ENCODE measurements at places on chromosomes 5 and 9. TPM values are rescaled to one million over a fixed set of nuclear protein-coding genes. Genes with fewer than 3 reads are reported as not detected.
A peak's percentile ranks its signal among the peaks of the same experiment; 100 is the strongest.

- no peaks in the 10 kb centered on the region for H3K27me3 ChIP-seq
- H3K36me3 ChIP-seq, result no peaks in the 10 kb centered on the region
- DNase-seq, result no peak
- no peak overlapping the region for H3K4me3 ChIP-seq
- no peak overlapping the region for H3K27ac ChIP-seq
Observed at GRCh38 chr5:41445937-41446563, 64.4 kb downstream of the PLCXD3 start.

The NTRK2 gene
- total RNA-seq, result not detected

- H3K36me3 ChIP-seq, result no peaks in the 10 kb centered on the region
- DNase-seq, result no peak
- H3K4me3 ChIP-seq, result no peak overlapping the region
- H3K27ac ChIP-seq, result no peak overlapping the region
- H3K4me1 ChIP-seq, result no peaks in the 10 kb centered on the region
- no peaks in the 10 kb centered on the region for H3K27me3 ChIP-seq
Observed at GRCh38 chr9:80797831-80798688, 891.3 kb downstream of the TLE1 start.

The ESM1 gene
- not detected for total RNA-seq

DNA sequence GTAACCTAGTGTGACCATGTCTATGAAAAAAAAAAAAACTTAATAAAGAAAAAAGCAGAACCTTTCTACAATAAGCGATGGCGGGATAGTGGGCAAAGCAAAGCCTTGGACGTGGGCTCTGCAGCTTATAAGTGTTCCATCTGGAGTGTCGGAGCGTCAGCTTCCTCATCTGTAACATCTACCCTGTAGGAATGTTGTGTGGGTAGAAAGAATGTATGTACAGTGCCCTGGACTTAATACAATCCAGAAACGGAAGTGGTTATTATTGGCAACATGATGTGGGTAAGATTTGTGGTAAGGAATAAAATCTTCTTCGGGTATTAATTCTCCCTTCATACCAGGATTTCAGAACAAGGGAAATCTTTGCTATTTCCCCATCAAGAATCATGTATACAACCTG lies 66.5 kb downstream of the SEMA5A start:
- H3K27ac ChIP-seq, result no peak overlapping the region
- no peaks in the 10 kb centered on the region for H3K36me3 ChIP-seq
- H3K4me1 ChIP-seq, result peaks cover 14% of the 10 kb centered on the region
- no peak for DNase-seq
- H3K4me3 ChIP-seq, result no peak overlapping the region

GRCh38 chr5:160293901-160294561 lies 18.3 kb downstream of the CCNJL start:
- peak; percentile 83 for DNase-seq
- peaks cover 36% of the 10 kb centered on the region for H3K4me1 ChIP-seq
- no peak overlapping the region for H3K4me3 ChIP-seq
- no peaks in the 10 kb centered on the region for H3K27me3 ChIP-seq
- H3K27ac ChIP-seq, result peak overlapping the region; percentile 80

GRCh38 chr5:181194489-181195248 lies 10.3 kb downstream of the TRIM7 start:
- H3K36me3 ChIP-seq, result no peaks in the 10 kb centered on the region
- peak; percentile 60 for DNase-seq
- peak overlapping the region; percentile 43 for H3K4me3 ChIP-seq
- H3K4me1 ChIP-seq, result peaks cover 26% of the 10 kb centered on the region

DNA sequence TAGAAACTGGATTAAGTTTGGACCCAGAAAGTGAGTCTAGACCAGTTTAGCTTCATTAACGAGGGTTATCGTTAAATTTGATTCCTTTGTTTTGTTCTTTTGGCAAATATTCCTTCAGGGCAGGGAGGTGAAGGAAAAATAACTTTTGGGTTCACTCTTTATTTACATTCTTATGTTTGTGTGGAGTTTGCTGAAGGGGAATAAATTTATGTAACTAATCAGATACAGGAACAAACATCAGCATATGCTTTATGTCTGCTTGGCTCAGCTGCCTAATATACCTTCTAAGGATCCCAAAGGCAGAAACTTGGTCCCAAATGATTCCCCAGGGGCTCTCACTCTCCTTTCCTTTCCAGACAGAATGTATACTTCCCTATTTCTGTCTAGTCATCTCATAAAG lies 132.4 kb downstream of the MCTP1 start:
- no peak overlapping the region for H3K4me3 ChIP-seq
- H3K4me1 ChIP-seq, result peaks cover 20% of the 10 kb centered on the region
- no peaks in the 10 kb centered on the region for H3K36me3 ChIP-seq
- H3K27me3 ChIP-seq, result no peaks in the 10 kb centered on the region
- no peak for DNase-seq

The SLC36A2 gene
- not detected for total RNA-seq

The NOP16 gene
- 43.4 TPM for total RNA-seq

DNA sequence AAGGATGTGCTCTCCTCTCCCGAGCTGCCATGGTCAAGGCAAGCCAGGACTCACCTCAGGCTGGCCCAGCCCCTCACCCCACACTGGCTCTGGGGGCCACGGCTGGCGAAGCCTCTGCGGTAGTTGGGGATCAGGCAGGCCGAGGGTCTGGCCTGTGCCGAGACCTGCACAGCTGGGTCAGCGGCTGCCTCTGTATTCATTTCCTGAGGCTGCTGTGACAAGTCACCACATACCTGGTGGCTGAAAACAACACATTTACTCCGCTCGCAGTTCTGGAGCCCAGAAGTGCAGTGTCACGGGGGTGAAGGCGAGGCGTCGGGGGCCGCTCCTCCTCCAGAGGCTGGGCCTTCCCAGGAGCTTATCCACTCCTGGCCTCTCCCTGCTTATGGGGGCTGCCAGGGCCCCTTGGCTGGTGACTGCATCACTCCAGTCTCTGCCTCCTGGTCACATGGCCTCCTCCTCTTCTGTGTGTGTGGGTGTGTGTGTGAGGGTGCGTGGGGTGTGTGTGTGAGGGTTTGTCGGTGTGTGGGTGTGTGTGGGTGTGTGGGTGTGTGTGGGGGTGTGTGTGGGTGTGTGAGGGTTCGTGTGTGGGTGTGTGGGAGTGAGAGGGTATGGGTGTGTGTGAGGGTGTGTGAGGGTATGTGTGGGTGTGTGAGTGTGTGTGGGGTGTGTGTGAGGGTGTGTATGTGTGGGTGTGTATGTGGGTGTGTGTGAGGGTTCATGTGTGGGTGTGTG lies 3.2 kb upstream of the SCGB3A1 start:
- no peak overlapping the region for H3K27ac ChIP-seq
- no peaks in the 10 kb centered on the region for H3K36me3 ChIP-seq
- H3K27me3 ChIP-seq, result peaks cover 38% of the 10 kb centered on the region
- H3K4me3 ChIP-seq, result no peak overlapping the region
- no peak for DNase-seq

The QRFP gene
- not detected for total RNA-seq

The PTGES gene
- total RNA-seq, result 3.9 TPM

- peak overlapping the region; percentile 60 for H3K4me3 ChIP-seq
- no peaks in the 10 kb centered on the region for H3K4me1 ChIP-seq
- no peaks in the 10 kb centered on the region for H3K36me3 ChIP-seq
Observed at GRCh38 chr5:141101059-141101458, 786 bp downstream of the PCDHB3 start.

DNA sequence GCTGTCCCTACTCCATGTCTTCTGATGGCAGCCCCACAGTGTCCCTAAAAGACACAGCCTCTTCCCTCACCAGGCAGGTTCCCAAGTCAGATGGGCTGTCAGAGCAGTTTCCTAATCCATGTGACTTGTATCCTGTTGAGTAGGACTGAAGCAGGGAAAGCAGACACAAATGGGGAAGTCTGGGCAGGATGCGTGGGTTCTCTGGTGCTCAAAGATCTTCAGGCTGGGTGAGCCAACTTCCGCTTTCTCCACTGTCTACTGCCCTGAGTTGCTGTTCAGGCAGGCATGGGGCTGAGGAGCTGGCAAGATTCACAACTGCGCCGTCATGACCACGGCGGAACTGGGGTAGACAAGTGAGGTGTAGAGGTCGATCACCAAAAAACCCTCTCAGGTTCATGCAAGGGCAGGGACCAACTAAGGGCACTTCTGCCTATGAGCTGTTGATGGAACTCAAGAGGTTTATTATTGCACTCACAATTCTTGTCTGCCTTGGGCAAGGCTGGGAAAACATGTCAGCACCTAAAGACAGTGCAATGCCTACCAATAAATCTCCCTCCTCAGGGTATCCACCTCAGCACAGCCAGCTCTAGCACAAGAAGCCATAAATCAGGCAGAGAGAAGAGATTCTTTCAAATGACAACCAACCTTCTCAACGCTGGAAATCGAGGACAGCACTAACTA lies 83.4 kb downstream of the RAPGEF1 start:
- DNase-seq, result no peak
- H3K4me3 ChIP-seq, result no peak overlapping the region
- peaks cover 34% of the 10 kb centered on the region for H3K4me1 ChIP-seq
- no peaks in the 10 kb centered on the region for H3K36me3 ChIP-seq
- H3K27ac ChIP-seq, result no peak overlapping the region

GRCh38 chr5:146718609-146719008 lies 159.9 kb downstream of the PPP2R2B start:
- no peak overlapping the region for H3K4me3 ChIP-seq
- H3K4me1 ChIP-seq, result no peaks in the 10 kb centered on the region
- DNase-seq, result no peak
- H3K27me3 ChIP-seq, result no peaks in the 10 kb centered on the region

DNA sequence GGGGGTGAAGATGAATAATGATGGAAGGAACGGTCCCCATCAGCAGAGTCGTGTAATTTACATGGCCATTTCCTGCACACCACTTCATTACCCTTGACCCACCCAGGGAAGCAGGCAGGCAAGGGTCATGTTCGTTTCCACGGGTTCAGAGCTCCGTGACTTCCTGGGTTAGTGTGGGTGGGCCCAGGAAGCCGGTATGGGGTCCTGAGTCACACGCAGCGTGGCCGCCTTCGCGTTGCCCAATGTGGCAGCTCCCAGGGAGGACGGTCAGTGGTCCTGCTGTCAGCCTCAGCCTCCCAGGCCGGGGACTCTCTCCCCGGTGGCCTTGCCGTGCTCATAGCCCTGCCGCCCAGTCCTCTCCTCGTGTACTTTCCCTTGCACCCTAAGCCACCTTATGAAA lies 5.1 kb upstream of the TERT start:
- no peaks in the 10 kb centered on the region for H3K36me3 ChIP-seq
- H3K4me1 ChIP-seq, result peaks cover 5% of the 10 kb centered on the region
- DNase-seq, result no peak
- H3K27ac ChIP-seq, result no peak overlapping the region
- H3K4me3 ChIP-seq, result no peak overlapping the region

DNA sequence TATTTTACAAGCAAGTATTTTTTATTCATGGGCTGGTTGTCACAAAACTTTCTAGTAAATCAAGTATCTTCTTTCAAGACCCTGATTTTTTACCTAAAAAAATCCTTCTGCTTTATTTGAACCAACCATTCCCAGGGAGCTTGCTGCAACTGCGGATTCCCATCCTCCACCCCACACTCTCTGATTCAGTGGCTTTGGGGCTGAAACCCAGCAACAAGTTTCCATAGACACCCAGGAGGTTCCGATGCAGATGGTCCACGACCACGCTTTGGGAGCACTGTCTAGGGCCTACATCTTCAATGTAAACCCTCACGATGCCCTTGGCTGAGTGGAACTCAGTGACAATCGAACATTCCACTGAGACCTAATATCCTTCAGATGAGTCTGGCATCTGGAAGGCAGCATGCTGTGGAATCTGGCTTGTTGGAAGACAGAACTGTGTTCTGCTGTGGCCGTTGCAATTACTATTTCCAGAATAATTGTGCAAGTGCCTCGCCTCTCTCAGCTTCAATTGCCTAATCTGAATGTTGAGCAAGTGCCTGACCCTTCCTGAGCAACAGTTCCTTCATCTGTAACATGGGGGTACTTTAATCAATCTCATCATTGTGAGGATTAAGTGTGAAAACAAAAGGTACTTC lies 105.1 kb downstream of the INSYN2B start:
- no peak overlapping the region for H3K4me3 ChIP-seq
- H3K4me1 ChIP-seq, result no peaks in the 10 kb centered on the region
- no peaks in the 10 kb centered on the region for H3K27me3 ChIP-seq
- H3K36me3 ChIP-seq, result no peaks in the 10 kb centered on the region

GRCh38 chr5:141958546-141959172 lies 657 bp upstream of the PCDH12 start:
- no peak overlapping the region for H3K27ac ChIP-seq
- no peaks in the 10 kb centered on the region for H3K36me3 ChIP-seq
- no peaks in the 10 kb centered on the region for H3K27me3 ChIP-seq
- H3K4me3 ChIP-seq, result no peak overlapping the region

DNA sequence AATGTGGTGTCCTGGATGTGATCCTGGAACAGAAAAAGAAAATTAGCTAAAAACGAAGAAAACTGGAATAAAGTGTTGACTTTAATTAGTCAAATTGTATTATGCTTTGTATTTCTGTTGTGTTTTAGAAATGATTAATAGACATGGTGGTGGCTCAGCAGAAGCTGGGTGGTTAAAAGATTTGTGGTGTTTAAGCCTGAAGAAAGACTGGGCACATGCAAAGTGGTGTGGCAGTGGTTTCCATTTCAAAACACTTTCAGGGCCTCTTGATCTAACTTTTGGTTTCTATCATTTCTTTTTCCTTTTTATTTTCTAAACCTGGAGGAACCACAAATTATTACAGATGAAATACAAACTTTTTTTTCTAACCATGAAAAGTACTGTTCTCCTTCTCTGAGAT lies 44.1 kb downstream of the ADGRV1 start:
- peaks cover 2% of the 10 kb centered on the region for H3K4me1 ChIP-seq
- no peak for DNase-seq
- H3K36me3 ChIP-seq, result no peaks in the 10 kb centered on the region
- no peak overlapping the region for H3K27ac ChIP-seq
- no peaks in the 10 kb centered on the region for H3K27me3 ChIP-seq

DNA sequence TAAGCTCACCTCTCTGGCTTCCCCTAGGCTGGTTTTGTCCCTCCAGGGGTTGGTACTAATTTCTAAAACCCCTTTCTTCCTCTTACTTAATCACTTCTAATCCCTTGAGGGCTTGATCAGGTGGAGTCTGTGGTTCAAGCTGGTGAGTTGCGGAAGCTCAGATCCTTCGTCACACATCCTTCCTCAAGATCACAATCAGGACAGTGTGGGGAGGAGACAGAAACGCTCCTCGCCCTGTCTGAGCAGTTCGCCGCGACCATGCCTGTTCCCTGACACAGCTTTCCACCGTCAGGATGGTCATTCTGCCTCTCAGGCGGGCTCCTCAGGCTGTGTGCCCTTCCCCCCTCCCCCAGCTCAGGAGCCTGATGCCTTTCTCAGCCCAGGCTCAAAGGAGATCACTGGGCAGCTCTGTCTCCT lies 24.3 kb downstream of the CPLX2 start:
- H3K27me3 ChIP-seq, result no peaks in the 10 kb centered on the region
- H3K27ac ChIP-seq, result no peak overlapping the region
- peak; percentile 28 for DNase-seq
- H3K4me1 ChIP-seq, result no peaks in the 10 kb centered on the region

DNA sequence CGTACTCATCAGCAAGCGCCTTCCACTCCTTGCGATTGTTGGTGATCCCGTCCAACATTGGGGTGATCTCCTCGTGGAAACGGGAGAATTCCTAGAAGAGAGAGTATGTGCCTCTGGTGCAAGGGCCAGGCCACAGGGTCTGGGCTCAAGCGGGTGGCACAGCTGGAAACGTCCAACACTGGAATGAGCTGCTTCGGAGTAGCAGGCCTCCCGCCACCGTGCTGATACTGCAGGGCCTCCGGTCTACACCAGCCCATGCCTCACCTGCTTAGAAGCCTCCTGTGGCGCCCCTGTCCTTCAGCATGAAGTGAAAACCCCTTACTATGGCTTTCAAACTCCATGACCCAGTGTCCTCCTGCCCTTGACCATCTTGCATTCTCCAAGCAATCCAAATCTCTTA lies 81.4 kb downstream of the PDE6A start:
- H3K4me3 ChIP-seq, result no peak overlapping the region
- no peak for DNase-seq
- no peaks in the 10 kb centered on the region for H3K36me3 ChIP-seq
- no peak overlapping the region for H3K27ac ChIP-seq
- peaks cover 17% of the 10 kb centered on the region for H3K4me1 ChIP-seq
- no peaks in the 10 kb centered on the region for H3K27me3 ChIP-seq

All from GM23338 (cell line).